ENCODE measurements at places on chromosomes 4 and X. TPM values are rescaled to one million over a fixed set of nuclear protein-coding genes. Genes with fewer than 3 reads are reported as not detected.

The TLL1 gene
- polyA plus RNA-seq = 0.28 TPM

The PRSS12 gene
- 3.5 TPM for polyA plus RNA-seq

The MAGEA10 gene
- polyA plus RNA-seq = not detected

The ETDA gene
- polyA plus RNA-seq = not detected

The UCP1 gene
- polyA plus RNA-seq = not detected

The YY2 gene
- polyA plus RNA-seq = 0.55 TPM

The SHROOM3 gene
- polyA plus RNA-seq = 18.9 TPM

The TXK gene
- polyA plus RNA-seq = 0.37 TPM
